ENCODE measurements at places on chromosomes 2 and 18.

DNA sequence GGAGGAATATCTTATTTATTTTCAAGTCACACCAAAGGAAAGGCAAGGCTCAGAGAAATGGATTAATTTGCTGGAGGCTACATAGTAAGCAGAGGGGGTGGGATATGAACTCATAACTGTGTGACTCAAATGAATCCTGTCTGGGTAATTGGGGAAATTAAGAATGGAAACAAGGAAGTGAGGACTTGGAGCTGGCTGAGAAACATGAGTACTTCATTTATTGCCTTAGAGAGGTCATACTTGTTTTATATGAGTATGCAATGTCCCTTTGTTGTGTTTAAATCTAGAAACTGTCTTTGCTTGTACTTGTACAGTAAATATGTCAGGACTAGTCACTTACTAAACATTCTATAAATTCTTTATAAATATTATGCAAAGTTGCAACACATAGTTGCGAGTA lies 2166.7 kb upstream of the PIK3C3 start:
- DNase-seq: no peak

DNA sequence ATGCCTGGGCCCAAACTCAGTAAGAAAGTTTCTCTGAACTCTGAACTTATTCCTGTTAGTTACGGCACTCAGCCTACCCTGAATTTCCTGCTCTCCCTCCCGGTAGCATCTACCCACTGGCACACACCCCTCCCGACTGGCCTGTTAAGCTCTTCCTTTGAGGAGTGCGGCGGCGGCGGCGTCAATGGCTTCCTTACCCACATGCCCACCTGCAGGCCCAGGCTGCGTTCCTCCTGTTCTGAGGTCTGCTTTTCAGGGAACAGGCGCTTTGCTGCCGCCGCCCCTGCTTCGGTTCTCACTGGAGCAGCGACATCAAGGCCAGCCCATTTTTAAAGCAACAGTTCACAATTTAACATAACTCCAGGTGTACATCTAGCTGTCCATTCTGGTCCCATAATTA lies 432.4 kb downstream of the DCDC2C start:
- no peak for DNase-seq

- DNase-seq: no peak
Observed at GRCh38 chr18:10085876-10086275, 172.1 kb downstream of the VAPA start.

DNA sequence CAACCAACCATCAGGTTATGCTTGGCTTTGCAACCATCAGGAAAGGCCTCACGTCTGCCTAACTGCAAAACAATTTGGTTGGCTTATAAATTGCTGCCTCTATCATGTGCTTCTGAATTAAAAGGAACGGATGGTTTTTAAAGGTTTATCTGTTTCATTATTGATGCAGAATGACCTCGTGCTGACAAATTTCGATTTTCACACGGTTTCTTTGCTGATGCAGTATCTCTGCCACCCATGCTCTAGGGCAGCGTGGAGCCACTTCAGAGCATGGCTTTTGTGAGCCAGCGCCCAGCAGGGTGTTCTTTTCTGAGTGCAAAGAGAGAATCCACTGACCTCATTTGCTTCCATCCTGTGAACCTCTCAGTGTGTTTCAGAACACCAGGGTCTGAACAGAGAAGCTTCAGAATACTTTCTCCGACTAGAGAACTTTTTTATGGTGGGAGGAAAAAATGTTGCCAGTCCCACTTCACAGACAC lies 143.1 kb upstream of the L3MBTL4 start:
- DNase-seq: no peak

DNA sequence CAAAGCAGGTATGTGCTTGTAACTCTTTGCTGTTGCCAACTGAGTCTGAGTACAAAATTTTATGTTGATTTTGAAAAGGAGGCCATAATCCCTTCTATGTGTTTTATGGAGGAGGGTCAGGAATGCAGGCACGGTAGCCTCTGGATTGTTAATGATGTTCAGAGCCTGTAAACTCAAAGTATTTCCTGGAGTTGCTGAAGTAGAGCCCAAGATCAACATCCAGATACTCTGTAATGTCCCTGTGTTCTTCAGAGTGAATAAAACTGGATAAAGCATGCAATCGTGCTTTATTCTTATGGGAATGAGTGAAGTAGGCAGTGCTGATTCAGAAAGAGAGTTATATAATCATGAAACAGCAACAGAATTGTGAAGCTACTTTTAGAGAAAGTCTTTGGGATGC lies 61.8 kb upstream of the CHRNA1 start:
- no peak for DNase-seq

DNA sequence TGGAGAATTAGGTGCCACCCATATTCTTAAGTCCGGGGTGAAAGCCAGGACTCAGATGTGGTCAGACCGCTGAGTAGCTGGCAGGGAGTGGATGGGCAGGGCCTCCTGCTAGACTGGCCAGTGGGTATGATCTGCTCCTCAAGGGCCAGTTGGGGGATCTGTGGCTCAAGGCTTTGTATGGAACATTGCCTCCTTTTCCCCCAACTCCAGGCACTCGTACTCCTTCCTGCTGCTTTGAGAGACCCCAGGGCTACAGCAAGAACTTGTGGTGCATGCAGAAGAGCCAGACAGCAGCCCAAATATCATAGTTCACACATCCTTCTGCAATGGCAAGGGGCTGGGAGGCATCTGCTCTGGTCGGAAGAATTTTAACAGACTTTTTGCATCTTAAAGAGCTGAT lies 61.7 kb downstream of the PDCL3 start:
- DNase-seq: no peak
